Thoracic aorta (tissue), 2 donors: ENCODE measurements at places on chromosomes 2 and 18.

DNA sequence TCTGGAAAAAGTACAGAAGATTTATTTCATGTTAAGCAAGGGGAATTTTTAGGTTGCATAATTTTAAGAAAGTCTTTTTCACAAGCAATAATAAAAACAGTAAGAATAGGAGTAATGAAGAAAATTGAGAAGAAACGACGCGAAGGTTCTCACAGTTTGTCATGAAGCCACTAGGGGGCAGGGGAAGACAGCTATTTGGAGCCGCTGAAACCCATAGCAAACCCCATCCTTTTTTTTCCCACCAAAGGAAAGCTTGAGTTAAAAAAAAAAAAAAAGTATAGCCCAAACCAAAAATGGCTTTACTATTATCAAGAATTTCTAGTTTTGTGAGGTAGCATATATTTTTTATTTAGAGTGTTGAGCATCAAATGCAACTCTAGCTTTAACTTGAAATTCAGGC, 300.9 kb downstream of the PHLPP1 start:
- no peak for DNase-seq

GRCh38 chr2:112601754-112602153, 17.3 kb downstream of the CHCHD5 start:
- DNase-seq: no peak

DNA sequence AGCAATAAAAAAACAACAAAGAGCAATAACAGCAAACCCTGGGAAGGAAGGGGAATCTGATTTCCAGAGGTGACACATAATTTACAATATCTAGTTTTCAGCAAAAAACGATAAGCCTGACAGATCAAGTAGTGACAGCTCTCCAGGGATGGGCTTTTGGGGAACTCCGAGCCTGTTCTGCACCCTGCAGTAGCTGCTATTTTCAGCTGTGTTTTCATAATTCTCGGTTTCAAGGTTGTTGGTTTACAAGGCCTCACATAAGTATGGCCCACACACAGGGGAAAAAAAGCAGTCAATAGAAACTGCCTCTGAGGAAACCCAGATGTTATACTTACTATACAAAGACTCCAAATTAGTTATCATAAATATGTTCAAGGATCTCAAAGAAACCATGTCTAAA, 67.7 kb upstream of the CTLA4 start:
- no peak for DNase-seq

- no peak for DNase-seq
Measured at GRCh38 chr2:27214941-27215340, 2.2 kb upstream of the CAD start.

DNA sequence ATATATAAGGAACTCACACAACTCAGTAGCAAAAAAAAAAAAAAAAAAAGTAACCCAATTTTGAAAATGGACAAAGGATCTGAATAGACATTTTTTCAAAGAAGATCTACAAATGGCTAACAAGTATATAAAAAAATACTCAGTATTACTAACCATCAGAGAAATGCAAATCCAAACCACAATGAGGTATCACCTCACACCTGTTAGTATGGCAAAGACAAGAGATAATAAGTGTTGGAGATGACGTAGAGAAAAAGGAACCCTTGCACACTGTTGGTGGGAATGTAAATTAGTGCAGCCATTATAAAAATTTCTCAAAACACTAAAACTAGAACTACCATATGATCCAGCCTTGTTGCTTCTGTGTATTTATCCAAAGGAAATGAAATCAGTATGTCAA, 5.8 kb upstream of the CNDP1 start:
- no peak for DNase-seq

DNA sequence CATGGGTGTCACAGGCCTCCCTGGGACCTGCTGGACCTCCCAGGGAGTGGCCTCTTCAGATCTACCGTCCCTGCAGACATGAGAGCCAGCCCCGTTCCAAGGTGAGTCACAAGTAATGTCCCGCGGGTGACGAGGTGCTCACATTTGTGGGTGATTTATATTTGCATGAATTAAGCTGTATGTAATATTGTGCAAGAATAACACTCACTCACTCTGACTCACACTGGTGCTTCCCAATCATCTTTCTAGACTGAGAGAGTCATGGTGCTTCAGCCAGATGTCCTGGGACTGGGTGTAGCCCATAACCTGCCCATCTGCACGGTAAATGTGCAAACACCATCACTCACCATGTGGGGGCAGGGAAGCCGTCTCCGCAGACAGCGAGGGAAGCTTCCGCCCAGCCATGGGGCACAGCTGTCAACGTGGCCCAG, 347.5 kb upstream of the SALL3 start:
- DNase-seq: no peak

DNA sequence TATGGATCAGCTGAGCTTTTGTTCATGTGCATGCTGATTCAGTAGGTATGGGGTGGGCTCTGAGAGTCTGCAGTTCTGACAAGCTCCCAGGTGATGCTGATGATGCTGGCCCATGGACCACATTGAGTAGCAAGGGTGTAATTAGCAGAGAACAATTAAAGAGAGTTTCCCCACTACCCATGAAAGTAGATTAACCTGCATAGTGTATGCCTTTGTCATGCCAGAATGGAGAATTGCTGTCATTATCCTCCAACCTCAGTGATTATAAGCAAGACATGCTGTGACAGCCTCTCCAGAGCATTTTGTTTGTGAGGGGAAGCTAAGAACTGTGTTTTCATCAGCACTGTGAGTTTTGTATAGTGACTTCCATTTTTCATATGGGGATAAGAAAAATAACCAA, 59.5 kb upstream of the LYPD1 start:
- DNase-seq: no peak

DNA sequence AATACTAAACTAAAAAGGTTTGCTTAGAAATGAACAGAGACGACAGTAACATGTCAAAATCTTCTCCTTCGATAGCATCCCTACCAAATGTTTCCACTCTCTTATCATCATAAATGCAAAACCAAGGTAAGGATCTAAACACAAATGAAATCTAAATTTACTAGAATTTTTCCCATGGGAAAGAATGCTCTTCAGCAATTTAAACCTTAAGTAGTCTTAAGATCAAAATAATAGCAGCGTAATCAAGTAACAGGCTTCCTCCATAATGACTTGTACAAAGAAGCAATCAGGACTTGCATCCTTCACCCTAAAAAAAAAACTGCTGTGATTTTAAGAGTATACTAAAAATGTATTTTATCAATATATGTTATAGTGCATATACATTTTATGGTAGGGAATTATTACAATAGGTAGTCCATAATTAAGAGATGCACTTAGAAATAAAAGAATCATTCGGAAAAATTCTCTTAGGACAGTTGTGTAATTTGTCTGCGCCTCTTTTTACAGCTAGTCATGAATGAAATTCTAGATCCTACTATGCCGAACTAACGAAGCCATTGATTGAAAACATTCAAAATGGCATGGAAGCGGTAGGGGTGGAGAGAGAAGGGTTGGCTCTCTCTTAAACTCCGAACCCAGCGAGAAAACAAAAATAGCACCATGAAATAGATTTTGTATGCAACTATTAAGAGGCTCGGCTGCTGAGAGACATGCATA, 1.3 kb downstream of the PGAP1 start:
- DNase-seq: no peak

DNA sequence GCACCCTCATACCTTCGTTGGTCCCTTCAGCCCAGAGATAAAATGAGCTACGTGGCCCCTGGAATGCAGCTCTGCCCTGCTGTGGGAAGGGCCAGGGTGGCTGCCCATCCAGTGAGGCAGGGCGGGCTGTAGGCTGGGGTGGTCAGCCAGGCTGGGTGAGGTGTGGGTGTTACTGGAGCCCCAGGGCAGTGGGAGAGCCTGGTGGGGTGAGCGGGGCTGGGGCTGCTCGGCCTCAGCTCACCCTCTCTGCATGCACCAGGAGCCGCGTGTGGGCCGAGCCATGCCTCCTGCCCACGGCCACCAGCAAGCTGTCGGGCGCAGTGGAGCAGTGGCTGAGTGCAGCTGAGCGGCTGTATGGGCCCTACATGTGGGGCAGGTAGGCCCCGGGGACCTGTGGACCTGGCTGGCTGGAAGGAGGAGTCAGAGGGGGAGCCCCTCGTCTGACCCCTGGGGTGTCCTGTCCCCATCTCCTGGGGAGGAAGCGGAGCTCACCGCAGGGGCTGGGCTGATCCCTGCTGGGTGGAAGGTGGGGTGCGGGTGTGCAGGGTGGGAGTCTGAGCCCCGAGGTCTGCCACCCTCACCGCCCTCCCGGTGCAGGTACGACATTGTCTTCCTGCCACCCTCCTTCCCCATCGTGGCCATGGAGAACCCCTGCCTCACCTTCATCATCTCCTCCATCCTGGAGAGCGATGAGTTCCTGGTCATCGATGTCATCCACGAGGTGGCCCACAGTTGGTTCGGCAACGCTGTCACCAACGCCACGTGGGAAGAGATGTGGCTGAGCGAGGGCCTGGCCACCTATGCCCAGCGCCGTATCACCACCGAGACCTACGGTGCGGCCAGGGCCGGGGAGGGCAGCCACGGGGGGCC, 5.5 kb downstream of the RNPEPL1 start:
- DNase-seq: no peak

DNA sequence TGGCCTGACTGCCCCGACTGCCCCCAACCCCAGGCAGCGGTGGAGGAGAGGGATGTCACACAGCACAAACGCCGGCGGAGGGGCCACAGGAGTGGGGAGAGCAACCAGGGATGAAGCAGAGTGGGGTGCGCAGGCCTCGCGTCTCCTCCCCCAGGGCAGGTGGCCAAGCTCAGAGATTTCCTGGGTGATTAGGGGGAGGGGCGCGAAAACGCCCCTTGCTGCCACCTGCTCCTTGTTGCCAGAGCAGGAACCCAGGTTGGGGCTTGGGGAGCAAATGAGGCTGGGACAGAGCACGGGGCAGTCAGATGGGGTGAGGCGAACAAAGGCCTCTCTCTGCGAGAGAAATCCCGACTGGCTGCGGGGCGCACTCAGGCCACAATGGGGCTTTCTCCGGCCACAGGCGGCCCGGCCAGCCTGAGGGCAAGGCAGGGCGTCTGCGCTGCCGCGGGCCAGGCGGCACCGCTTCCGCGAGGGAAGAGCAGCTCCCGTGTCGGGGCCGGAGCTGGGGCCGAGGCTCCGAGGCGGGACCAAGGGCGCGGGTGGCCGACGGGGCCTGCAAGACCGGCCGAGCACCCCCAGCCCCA, 11.5 kb downstream of the TEX44 start:
- DNase-seq: no peak

DNA sequence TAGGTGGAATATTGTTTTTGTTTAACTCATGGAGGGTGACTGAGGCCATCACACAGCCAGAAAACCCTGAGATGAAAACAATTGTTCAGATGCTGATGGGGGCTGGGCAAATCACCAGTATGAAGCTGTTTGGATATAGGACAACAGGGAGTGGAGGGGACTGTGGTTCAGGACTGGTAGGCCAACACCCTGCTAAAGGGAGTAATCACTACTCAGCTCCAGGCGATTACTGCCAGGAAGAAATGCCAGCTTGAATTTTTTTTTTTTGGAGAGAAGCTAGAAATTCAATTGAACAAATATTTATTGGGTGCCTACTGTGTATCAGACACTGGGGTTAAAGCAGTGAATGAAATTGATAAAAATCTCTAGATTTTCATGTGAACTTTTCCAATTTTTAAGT, 37.4 kb downstream of the TNP1 start:
- DNase-seq: no peak

GRCh38 chr2:30968660-30969397, 161.6 kb upstream of the CAPN13 start:
- no peak for DNase-seq

- no peak for DNase-seq
Measured at GRCh38 chr18:79634593-79635426, 44.8 kb upstream of the CTDP1 start.

GRCh38 chr2:33620-34019, 12.7 kb downstream of the FAM110C start:
- DNase-seq: no peak

GRCh38 chr2:168466834-168467565, 10.9 kb downstream of the CERS6 start:
- no peak for DNase-seq

DNA sequence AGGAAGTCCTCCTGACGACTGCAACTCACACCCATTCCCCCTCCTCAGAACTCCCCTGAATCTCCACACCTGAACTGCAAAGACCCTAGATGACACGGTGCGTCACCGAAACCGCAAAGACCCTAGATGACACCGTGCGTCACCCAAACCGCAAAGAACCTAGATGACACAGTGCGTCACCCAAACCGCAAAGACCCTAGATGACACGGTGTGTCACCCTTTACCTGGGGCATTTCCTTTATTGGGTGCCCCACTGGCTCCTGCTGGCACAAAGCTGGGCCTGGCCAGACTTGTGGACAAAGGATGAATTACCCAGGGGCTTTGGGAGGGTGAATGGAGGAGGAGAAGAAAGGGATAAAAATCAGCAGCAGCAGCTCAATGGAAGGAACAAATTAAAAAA, 123.8 kb downstream of the CELF4 start:
- DNase-seq: no peak

DNA sequence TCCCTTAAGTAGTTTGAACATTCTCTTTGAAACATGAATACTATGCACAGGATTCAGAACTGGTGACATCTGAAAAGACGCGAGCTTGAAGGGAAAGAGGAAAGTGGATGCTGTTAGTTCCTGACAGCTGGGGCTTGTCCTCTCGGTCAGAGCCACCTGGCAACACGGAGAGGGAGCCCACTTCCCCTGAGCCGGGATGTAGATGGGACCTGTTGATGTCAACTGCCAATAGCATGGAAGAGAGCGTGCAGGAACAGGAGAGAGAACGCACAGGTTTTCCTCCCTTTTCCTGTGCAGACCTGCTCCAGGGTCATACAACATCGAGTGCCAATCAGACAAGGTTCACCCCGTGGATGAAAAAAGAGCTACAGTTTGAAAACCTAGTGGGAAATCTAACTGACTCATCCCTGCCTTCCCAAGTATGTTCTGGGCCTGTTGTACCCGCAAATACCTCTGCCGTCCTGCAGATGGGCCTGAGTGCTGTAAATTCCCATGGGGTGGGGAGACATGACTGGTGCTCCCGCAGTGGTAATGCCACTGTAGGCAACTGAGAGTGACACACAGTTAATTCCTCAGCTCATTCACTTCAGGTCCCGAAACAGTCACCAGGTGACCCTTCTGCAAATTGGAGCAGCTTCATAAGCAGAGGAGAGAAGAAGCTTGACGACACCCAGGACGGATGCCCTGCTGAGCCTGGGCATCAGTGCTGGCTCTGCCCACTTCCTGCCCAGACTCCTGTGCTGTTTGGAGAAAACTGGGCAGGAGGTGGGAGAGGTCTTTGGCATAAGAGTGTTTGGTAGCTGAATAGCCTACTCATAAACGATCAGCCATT, 13.9 kb upstream of the MBP start:
- DNase-seq: no peak

DNA sequence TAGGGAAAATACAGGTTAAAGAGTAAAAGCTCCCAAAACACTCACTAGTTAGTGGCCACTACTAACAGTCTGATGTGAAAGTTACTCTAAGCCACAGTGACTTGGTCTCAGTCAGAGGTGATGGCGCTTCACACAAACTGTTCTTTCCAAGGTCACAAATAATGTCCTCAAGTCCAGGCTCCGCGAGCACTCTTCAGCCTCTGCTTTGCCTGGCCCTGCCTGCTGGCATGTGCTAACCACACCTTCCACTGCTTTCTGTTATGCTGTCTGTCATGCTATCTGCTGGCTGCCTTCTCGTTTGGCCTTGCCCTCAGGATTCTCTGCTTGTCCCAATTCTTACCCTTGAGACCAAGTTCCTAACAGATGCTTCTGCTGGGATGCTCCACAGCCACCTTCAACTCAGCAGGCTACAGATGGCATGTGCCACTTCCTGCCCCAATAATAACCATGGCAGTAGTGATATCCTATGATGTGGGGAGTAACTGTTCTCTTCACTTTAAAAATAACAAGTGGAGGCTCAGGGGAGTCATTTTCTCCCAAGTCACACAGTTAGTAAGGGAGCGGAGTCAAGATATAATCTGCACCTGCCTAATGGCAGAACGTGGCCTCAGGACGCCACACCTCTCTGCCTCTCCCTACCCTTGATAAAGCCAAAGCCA, 75.7 kb downstream of the ZAP70 start:
- no peak for DNase-seq
